ENCODE measurements at places on chromosomes 11 and 22. TPM values are rescaled to one million over a fixed set of nuclear protein-coding genes. Genes with fewer than 3 reads are reported as not detected.

The PATE1 gene
- total RNA-seq = not detected

The YAP1 gene
- total RNA-seq = 16.7 TPM

The TYR gene
- not detected for total RNA-seq

The NXPE1 gene
- total RNA-seq = under 0.01 TPM

The CCDC116 gene
- total RNA-seq = 0.13 TPM

The OR2AG2 gene
- under 0.01 TPM for total RNA-seq

The C11orf87 gene
- total RNA-seq = not detected

The PHLDA2 gene
- 2.8 TPM for total RNA-seq

The MORC2 gene
- 23.3 TPM for total RNA-seq

The CCDC89 gene
- total RNA-seq = 0.32 TPM

The FAM180B gene
- total RNA-seq = not detected

The NUDT8 gene
- total RNA-seq = 12.0 TPM

The SPCS2 gene
- total RNA-seq = 8.6 TPM

The TRPM5 gene
- total RNA-seq = not detected
